ENCODE measurements at places on chromosomes 5 and 9.

DNA sequence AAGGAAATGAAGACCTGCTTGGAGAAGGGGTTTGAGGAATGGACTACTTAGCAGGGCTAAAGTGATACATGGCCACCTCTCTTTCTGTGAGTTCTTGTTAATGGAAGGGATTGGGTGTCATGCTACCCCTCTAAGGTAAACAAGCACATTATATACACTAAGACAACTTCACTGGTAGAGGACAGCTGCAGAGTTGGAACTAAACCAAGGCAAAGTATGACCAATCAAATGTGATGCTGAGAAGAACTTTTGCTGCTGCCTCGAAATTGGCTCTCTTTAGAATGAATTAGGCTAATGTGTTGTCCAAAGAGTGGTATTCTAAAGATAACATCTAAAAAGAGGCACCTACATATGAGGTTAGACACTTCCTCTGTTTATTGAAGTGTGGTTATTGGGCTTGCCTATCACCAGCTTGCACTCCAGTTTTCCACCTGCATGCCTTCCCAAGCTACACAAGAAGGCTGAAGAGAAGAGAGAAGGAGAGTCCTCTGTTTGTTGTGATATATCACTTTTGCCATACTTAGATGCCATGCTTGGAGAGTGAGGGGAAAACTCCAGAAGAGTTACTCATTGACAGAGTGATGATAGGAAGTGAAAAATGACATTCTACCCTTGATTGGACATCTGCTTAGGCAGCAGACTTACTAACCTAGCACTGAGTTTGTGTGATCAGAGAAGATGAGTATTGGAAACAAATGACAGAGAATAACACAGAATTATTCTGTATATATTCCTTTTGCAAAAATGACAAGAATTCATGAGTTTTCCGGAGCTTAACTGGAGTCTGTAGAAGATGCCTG lies 536.1 kb downstream of the ZNF608 start:
- DNase-seq, result no peak

- no peak for DNase-seq
Observed at GRCh38 chr5:7066471-7067235, 329.3 kb upstream of the ADCY2 start.

- DNase-seq, result no peak
Observed at GRCh38 chr9:6829536-6829935, 71.8 kb downstream of the KDM4C start.

DNA sequence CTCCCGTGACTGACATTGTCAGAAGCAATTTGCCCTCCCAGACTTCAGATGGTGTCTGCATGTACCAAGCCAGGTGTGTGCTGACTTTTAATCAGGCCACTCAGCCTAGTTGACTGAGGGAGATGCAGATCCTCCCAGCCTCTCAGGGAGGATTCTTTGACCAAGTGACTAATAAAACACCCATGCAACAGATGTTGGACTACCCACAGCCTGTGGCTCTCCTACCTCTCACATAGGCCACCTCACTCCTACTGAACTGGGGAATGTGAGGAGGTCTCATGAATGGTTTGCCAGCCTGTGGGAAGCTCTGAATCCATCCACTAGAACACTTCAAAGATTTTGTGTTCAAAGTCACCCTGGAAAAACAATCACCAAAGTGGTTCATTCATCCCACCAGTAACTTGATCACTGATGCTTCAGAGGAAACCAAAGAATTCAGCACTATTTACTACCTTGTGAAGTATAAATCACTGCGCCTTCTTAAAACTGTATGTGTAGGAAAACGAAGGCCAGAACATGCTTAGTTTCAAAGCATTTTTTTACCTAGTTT lies 80.1 kb downstream of the ESM1 start:
- no peak for DNase-seq

DNA sequence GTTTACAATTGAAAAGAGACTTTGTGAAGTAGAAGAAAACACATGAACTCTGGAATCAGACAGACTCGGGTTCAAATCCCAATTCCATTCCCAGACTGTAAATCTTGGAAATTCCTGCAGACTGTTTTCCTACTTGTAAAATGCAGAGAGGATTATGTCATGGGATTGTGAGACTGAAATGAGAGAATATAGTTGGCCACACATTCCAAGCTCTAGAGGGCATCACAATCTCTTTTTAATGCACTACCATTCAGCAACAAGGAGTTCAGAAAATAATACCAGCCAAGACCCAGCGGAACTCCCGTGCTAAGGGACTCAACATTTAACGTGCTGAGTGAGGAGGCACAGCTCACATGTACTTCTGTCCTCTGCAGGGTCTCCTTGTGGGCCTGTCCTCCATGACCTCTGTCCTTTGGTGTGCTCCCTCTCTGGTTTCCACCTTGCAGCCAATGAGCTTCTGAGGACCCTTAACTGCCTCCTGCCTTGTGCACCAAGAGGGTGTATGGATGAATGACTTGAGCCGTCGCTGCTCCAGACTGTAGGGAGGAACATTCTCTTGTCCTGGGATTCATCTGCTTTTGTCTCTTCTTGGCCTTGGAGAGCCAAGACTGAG lies 263.5 kb downstream of the NTRK2 start:
- no peak for DNase-seq

GRCh38 chr5:146548781-146549449 lies 32.9 kb upstream of the GPR151 start:
- no peak for DNase-seq

DNA sequence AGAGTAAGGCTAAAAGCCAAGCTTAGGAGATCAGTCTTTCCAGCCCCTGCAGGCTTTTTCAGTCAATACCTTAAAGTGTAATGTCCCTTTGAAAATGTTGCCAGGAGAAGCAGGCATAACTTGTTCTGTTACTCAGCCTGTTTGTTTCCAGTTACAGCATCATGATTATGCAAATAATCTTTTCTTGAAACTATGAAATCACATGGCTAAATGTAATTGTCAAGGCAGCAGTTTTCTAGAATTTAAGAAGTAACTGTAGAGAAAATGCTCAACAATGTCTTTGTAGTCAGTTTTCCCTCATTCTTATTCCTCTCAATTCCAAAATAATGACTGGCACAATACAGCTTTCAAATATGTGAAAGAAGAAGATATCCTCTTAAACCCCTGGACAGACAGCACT lies 1.9 kb upstream of the GPR107 start:
- no peak for DNase-seq

GRCh38 chr5:13930541-13931171 lies 13.8 kb downstream of the DNAH5 start:
- no peak for DNase-seq
